ENCODE measurements at places on chromosomes 12 and 14.

DNA sequence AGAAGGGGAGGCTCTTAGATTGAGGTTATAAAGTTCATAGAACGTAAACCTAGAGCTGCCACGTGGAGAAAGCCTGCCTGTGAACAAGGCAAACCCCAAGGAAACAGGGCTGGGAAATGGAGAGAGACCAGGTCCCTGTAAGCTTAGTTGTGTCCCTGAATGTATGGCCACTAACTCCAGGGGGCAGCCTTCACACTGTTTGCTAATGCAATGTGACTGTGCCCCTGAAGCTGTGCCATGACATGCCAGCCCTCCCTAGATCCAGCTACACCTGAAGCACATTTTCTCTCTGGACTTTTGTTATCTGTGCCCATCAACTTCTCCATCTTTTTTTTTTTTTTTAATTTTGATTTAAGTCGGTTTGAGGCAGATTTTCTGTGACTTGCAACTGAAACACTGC is 60.6 kb upstream of the TMCC3 start:
- no peak for DNase-seq

- no peak for DNase-seq
Measured at GRCh38 chr12:26245175-26245942, 50.0 kb downstream of the SSPN start.

DNA sequence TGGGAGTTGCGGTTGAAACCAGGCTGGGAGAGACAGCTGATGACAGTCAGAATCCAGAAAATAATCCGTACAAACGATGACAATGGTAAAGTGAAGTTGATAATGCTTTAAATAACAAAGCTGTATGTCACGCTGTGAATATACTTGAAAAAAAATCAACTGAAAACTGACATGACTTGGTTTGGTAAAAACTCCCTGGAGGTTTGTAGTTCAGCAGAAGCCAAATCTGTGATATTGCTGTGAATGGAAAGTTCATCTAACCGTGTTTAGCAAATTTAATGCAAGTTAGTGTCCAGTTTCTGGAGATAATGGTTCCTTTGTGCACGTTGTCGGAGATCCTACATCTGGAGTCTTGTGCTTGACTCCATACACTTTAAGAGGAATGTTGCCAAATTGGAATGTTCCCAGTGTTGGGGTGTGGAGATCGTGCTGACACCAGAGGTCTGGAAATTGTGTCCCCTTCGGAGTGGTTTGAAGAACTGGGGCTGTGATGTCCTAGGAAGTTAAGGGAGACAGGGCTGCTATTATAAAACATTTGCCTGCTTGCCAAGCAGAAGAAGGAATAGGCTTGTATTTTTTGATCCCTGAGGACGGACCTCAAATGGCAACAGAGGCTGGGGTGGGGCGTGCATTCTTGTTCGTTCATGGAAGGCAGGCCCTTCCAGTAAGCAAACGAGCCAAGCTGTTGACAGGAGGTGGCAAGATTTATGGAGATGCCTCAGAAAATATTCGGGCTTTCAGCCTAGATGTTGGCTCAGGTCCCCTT is 30.6 kb downstream of the PPFIBP1 start:
- DNase-seq, result no peak

- no peak for DNase-seq
Measured at GRCh38 chr12:132373901-132374611, 44.7 kb upstream of the GALNT9 start.

- no peak for DNase-seq
Measured at GRCh38 chr14:34362641-34363251, 99.3 kb downstream of the SPTSSA start.

GRCh38 chr12:96822641-96823040 is 84.4 kb upstream of the NEDD1 start:
- no peak for DNase-seq

DNA sequence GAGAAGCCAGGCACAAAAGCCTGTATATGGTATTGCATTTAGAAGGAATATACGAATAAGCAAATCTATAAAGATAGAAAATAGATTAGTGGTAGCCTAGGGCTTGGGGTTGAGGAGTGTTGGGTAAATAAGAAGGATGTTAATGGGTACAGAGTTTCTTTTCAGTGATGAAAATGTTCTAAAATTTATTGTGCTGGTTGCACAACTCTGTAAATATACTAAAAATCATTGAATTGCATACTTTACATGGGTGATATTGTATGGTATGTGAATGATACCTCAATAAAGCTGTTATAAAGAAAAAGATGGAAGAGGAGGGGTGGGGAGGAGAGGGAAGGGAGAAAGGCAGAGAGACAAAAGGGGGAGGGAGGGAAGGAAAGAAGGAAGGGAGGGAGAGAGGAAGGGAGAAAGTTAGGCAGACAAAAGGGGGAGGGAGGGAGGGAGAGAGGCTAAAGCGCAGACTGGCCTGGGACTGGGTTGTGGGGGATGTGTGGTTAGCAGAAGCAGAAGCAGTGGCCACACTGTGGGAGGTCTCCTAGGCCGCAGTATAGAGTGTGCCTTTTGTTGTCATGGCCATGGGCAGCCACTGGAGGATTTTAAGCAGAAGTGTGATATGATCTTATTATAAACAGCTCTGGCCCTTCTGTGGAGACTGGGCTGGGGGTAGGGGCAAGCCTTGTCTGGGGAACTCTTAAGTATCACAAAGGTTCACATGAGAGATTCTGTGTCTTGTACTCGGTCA is 73.6 kb upstream of the ELK3 start:
- no peak for DNase-seq

DNA sequence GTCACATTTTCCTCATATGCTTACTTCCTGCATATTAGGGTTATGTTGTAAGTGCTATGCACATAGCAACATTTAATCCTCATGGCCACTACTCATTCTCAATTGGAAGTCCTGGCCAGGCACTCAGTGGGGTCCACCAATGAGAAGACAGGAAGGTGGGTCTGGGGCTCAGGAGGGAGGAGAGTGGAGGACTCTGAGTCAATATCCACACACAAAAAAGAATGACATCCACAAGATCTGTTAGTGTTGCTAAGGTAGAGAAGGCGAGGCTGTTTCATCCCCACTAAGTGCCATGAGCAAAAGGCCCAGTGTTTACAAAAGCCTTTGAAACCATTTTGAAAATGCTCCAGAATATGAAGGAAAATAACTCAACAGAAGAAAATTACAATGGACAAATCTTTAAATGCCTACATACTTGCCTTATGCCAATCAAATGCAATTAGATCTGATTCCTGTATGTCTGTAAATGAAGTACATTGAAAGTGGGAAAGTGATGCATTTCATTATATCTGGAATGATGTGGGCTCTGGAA is 53.9 kb downstream of the EID3 start:
- no peak for DNase-seq

- no peak for DNase-seq
Measured at GRCh38 chr12:101850199-101850598, 19.4 kb upstream of the GNPTAB start.

DNA sequence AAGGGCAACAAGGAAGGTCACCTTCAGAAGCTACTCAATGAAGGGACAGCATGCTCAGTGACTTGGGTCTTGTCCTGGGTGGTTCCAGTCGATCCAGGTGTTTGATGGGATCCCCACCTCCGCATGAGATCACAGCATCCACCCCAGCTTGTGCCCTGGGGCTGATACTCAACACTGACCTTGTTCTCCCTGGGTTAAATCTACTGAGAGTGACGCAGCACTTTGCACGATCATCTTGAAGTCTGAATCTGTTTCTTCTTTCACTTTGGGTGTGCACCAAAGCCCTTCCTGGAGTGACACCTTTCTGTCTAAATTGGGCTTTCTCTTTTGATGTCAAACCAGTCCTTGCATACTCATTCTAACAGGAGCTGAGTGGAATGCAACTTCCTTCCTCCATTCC is 13.8 kb downstream of the NOS1 start:
- no peak for DNase-seq

DNA sequence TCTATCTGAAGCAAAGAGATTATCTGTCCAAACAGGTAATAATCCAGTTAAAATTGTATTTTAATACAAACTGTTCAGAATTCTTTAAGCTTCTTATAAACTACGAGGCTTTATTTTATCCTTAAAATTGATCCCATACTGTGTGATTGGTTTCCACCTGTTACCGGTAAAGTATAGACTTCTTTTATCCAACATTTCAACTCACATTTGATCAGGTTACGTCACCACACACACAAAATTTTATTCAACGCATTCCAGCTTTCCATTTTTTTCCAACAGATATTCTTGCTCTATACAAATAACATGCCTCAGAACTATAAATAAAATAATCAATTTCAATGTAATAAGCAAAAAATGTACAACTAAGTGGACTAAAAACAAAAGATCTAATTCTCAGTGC is 4.5 kb downstream of the NOVA1 start:
- DNase-seq, result no peak

DNA sequence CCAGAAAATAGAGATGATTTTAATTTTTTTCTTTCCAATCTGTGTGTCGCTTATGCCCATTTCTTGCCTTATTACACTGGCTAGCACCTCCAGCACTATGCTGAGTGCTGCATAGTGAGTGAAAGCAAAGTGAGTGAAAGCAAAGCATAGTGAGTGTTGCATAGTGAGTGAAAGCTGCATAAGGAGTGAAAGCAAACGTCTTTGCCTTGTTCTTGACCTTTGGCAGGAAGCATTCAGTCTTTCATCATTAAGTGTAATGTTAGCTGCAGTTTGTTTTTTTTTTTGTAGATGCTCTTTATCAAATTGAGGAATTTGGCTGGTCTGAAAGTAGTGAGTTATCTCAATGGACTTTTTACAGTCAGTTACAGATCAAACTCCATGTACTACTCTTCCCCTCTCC is 6.9 kb upstream of the CORO1C start:
- DNase-seq, result no peak

DNA sequence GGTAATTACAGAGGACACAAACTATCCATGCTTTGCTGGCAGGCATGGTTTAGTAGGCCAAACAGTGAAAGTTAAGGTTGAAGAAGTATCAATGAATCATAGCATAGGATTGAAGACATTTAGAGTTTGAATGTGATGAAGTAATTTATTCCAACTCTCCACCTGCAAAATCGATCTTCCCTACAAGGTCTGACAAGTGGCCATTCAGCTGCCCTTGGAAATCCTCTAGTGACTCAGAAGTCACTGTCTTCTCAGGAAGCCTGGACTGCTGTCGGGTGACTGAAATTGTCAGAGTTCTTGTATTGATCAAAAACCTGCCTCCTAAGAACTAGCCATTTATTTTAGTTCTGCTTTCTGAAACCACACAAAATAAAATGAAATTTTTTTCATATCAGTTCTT is 17.7 kb upstream of the STXBP6 start:
- DNase-seq, result no peak

DNA sequence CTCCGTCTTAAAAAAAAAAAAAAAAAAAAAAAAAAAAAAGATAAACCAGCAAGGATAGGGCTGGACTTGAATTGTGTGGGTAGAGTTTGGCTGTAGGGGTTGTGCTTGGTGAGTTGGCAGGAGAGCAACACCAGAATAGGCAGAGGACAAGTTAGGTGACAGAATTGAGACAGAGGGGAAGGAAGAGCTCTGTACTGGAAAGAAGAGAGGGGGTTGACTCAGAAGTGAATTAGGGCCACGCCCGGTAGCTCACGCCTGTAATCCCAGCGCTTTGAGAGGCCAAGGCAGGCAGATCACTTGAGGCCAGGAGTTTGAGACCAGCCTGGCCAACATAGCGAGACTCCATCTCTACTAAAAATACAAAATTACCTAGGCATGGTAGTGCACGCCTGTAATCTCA is 6.1 kb upstream of the TMEM30B start:
- DNase-seq, result no peak

DNA sequence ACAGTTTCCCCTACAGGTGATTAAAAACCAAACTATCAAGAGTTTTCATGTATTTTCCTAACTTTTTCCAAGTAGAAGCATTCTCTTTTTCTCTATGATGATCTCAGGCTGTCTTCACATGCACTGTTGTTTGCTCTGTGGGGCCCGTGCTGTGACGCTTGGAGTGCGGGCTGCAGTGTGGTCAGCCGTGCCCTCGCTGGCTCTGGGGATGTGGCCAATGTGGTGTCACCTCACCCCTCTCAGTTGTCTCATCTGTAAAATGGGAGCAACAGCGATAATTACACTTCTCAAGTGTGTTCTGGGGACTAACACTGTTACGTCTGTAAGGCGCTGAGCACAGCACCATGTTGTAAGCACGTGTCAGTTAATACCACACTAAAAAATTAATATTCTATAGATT is 28.6 kb downstream of the DDX51 start:
- DNase-seq, result no peak

- no peak for DNase-seq
Measured at GRCh38 chr12:4106621-4107020, 166.9 kb upstream of the CCND2 start.

GRCh38 chr12:52210186-52210924 is 18.5 kb upstream of the KRT80 start:
- DNase-seq, result no peak
